ENCODE measurements at places on chromosomes 4 and X.

GRCh38 chrX:115912372-115912897 lies 258.1 kb upstream of the AGTR2 start:
- no peak for DNase-seq

DNA sequence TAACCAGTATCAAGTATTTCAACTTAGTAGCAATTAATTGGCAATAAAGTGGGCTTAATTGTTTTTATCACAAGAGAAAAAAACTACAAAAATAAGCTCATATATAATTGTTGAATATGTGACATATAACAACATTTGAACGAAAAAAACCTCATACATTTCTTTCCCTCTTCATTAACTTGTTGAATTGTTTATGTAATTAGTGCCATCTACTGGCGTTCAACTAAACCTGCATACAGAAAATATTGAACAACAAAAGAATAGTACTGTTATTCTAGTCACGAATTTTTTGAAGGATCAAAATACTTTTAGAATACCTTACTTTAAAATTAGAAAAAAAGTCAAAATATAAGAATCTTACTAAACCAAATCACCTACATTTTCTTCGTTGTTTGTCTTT lies 586.5 kb upstream of the FTHL17 start:
- peak; percentile 2 for DNase-seq

- no peak for DNase-seq
Observed at GRCh38 chr4:61336488-61336887, 136.4 kb downstream of the ADGRL3 start.

- no peak for DNase-seq
Observed at GRCh38 chr4:116453127-116453526, 632.2 kb downstream of the TRAM1L1 start.

GRCh38 chr4:152029631-152030030 lies 268.8 kb upstream of the GATB start:
- no peak for DNase-seq

DNA sequence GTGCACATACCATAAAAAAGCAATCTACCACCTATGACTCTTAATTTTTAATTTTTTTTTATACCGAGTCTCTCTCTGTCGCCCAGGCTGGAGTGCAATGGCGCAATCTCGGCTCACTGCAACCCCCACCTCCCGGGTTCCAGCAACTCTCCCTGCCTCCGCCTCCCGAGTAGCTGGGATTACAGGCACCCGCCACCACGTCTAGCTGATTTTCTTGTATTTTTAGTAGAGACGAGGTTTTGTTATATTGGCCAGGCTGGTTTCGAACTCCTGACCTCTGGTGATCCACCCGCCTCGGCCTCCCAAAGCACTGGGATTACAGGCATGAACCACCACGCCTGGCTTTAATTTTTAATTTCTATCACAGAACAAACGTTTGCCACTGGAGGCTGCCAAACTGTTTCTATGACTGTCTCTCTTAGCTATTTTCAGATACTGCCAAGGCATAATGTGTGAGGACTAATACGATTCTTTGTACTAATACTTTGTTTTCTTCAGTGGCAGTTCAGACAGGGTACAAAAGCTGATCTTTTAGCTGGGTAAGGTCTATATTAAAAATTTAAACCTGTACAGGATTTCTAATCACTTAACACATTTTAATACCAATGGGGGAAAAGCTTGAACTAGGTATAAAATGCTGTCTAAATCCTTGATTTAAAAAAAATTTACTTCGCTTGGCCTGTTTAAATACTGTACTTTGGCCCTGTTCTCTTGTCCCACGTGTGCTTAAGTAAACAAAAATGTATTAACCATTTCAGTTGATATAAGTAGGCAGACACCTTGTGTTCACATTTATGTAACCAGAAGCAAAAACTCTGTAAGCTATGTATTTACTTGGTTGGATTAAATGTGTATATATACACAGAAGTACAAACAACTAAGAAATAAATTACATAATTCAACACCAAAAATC lies 2.3 kb downstream of the PGRMC2 start:
- peak; percentile 26 for DNase-seq

DNA sequence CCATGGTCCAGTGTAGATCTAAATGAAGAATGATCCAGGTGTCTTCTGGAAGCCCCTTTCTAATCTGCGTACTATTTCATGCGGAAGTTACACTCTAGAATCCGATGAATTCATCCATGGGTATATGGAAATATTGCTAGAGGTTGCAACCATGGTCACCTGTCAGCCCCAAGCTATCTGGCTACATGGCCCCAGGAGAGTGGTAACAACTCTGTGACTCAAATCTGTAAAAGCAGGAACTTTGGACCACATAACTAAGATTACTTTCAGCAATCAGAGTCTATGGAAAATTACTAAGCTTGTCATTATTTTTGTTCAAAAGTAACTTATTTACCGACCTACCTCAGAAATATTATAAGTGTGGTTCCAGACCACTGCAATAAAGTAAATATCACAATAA lies 150.6 kb upstream of the MED14 start:
- DNase-seq, result no peak

- DNase-seq, result no peak
Observed at GRCh38 chr4:156676116-156676851, 295.3 kb downstream of the PDGFC start.

DNA sequence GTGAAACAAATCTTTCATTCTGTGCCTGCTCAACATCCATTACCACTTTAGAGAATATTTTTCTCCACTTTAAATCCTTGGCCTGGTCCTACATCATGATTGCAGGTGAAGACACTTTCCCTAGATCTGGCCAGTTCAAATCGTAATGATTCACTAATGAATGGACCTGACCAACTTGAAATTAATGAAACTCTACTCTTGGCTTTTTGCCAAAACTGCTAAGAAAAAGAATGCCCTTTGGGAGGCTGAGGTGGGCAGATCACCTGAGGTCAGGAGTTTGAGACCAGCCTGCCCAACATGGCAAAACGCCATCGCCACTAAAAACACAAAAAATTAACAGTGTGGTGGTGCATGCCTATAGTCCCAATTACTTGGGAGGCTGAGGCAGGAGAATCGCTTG lies 1082.6 kb upstream of the LCORL start:
- no peak for DNase-seq

- DNase-seq, result no peak
Observed at GRCh38 chr4:836003-836511, 10.1 kb upstream of the CPLX1 start.

DNA sequence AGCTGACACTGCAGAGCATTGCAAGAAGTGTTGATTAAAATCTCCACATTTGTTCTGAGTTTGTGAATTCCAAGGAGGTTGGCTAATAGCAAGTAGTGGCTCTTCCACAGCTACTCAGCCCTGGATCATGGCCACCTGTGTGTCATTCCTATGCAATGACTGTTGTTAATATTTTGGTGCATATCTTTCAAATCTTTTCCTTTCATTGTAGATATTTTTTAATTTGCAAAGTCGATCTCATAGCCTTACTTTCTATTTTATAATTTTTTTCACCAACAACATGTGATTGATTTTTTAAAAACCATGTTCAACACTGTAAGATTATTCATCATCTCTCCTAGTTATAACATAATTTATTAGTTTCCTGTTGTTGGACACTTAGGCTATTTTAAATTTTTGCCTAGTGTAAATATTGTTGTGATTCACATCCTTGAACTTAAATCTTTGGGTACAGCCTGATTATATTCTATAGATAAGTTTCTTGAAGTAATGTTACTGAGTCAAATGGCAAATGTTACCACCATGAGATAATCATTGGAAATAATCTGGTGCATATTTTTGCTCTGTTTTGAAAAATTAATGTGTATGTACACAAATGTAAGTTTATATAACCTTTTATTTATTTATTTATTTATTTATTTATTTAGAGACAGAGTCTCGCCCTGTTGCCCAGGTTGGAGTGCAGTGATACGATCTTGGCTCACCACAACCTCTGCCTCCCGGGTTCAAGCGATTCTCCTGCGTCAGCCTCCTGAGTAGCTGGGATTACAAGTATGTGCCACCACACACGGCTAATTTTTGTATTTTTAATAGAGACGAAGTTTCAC lies 17.1 kb upstream of the ARHGAP10 start:
- DNase-seq, result peak; percentile 60

- no peak for DNase-seq
Observed at GRCh38 chr4:149841686-149842085, 26.0 kb upstream of the IQCM start.

- no peak for DNase-seq
Observed at GRCh38 chr4:78247536-78248285, 190.6 kb downstream of the FRAS1 start.

GRCh38 chr4:26217961-26218676 lies 102.7 kb upstream of the RBPJ start:
- DNase-seq, result peak; percentile 42

DNA sequence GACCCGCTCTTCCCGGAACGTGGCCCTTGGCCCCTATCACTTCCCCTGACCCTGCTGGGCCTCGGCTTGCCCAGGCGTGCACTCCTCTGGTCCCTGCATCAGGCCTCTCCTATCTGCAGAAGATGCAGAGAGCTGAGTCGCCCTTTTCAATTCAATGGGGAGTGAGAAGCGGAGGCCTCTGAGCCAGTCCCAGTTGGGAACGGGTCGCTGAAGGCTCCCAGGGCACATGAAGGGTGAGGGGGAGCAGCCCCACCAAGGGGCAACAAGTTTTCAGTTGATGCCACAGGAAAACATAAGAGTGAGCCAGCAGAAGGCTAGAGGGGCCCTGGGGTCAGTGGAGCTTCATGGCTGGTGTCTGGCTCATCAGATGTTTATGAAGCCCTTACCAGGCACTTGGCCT lies 17.1 kb downstream of the PSAPL1 start:
- DNase-seq, result no peak

DNA sequence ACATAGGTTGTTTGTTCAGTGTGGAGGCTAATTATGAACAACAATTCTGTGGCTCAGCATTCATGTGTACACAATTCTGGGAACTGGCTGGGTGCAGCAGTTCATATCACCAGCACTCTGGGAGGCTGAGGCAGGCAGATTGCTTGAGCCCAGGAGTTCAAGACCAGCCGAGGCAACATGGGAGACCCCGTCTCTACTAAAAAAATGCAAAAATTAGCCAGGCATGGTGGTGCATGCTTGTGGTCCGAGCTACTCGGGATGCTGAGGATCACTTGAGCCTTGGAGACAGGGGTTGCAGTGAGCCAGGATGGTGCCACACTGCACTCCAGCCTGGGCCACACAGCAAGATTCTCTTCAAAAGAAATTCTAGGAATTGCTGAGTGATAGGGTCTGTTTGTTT lies 4.5 kb upstream of the PPP2R2C start:
- DNase-seq, result no peak

DNA sequence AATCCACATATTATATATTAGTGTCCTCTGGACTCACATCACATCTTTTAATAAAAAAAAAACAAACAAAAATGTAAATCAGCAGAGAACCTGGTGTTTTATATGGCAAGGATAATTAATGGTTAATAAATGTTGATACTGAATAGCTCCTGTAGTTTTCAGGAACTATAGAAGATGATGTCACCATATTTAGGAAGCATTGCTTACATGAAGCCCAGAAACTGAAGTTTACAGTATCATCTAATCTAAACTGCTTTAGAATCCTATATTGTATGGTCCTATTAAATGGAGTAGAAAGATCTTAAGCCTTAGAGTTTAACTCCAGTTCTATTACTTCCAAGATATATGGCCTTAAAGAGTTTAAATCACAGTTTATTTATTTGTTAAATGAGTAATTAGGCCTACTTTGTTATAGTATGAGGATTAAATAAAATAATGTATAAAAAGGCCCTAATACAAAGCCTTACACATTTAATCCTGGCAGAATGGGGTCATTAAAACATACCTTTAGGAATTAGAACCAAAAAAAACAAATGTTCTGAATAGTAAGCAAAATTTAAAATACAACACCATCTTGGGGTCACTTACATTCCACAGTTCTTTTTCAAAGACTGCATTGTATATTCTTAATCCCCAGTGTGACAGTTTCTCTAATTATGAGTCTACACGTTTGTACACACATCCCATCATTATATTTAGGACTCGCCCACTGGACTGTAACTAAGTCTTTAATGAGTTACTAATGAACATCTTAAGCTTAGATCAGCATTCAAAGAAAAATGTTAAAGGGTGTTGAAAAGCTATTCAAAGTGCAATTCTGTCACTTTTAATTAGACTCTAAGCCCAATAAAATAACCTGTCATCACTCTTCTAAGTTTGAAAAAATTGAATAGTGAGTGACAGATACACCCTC lies 305.9 kb downstream of the ADGRL3 start:
- no peak for DNase-seq

- DNase-seq, result no peak
Observed at GRCh38 chr4:38529189-38530115, 134.5 kb upstream of the KLF3 start.

DNA sequence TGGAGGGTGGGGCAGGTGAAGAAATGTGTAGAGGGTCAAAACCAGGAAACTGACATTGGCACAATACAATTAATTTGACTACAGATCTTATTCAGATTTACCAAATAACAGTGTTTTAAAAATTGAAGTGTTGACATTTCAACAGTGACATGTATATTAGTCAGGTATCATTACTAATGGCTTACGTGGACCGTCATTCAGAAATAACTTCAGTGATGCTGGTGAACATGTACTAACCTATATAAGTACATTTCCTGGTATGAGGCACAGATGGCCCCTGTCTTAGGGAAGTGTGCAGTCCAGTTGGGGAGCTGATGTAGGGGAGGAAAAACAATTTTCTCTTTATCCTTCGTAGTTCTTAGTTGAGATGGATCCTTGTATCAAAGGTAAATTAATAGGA lies 22.3 kb upstream of the MAOA start:
- DNase-seq, result no peak

DNA sequence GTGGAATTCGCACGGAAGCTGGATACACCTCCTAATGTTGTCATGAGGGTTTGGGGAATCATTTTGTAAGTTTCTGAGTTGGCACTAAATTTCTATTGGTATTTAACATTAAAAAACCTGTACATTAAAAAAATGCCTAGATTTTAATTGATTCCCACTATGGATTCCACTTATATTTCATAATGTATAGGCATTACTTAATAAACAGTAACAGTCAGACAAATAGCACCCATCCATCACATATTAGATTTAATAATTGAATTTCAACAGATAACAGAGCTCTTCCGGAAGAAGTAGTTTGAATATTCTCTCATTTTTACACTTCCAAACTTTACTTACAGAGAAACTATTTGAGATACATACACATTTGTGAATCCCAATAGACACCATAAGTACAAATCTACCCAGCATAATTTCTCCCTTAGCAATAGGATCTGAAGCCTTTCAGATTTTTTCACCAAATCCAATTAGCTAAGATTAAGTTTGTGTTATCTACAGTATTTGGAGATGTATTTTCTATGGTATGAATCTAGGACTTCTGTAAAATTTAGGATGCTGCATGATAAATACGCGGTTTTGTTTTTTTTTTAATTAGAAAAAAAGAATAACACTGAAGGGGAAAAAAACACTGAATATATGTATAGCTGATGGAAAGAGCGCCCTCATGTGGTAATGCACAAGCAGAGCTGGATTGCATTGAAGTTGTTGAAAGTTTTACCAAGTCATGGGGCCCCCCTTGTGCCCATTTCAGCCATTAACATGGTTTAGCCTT lies 12.2 kb upstream of the ODAM start:
- DNase-seq, result peak; percentile 3

DNA sequence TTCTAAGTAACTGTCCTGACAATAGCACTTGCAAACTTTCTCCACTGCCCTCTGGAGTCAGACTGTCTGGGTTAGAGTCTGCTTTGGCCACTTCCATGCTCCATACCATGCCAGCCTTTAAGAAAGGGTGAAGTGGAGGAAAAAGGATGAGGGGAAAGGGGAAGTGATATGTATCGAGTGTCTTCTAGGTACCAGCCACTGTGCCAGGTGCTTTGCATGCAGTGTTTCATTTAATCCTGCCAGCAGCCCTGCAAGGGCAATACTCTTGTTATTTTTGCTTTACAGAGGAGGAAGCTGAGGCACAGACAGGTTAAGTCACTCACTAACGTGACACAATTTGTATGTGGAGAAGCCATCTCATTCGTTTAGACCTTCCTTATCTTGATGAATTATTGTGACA lies 55.6 kb downstream of the RTL9 start:
- no peak for DNase-seq

Measured in AG08396 (cell line).